ENCODE measurements at places on chromosomes 11 and 22. TPM values are rescaled to one million over a fixed set of nuclear protein-coding genes. Genes with fewer than 3 reads are reported as not detected.

Gene OR5L1
- not detected for total RNA-seq

Gene POTEH
- total RNA-seq = not detected

Gene TEX54
- not detected for total RNA-seq

Gene PHF21B
- total RNA-seq = 37.4 TPM

Gene TCN1
- 3.2 TPM for total RNA-seq

Gene C11orf42
- not detected for total RNA-seq

Gene LRRC32
- total RNA-seq = 0.14 TPM

Gene PNPLA2
- total RNA-seq = 47.3 TPM

Gene ZNF280B
- 7.0 TPM for total RNA-seq

All from progenitor cell of endocrine pancreas (in vitro differentiated cells).